Heart right ventricle (tissue), 16 donors: ENCODE measurements at places on chromosomes 6 and 20. TPM values are rescaled to one million over a fixed set of nuclear protein-coding genes. Genes with fewer than 3 reads are reported as not detected.

Gene OR2H2
- total RNA-seq: not detected

Gene LAMA5
- total RNA-seq: 65.4 TPM

Gene SLC22A7
- not detected for total RNA-seq

Gene STX7
- 54.0 TPM for total RNA-seq

Gene RHAG
- not detected for total RNA-seq

Gene PHACTR1
- 150 TPM for total RNA-seq

Gene ABHD16A
- total RNA-seq: 24.6 TPM

Gene TUBB1
- total RNA-seq: not detected

Gene CFB
- 3.9 TPM for total RNA-seq

Gene OPN5
- total RNA-seq: 0.38 TPM

Gene SUMO4
- total RNA-seq: not detected

Gene DUSP15
- 5.6 TPM for total RNA-seq

Gene MOG
- 2.6 TPM for total RNA-seq

Gene TFAP2A
- total RNA-seq: 0.17 TPM

DNA sequence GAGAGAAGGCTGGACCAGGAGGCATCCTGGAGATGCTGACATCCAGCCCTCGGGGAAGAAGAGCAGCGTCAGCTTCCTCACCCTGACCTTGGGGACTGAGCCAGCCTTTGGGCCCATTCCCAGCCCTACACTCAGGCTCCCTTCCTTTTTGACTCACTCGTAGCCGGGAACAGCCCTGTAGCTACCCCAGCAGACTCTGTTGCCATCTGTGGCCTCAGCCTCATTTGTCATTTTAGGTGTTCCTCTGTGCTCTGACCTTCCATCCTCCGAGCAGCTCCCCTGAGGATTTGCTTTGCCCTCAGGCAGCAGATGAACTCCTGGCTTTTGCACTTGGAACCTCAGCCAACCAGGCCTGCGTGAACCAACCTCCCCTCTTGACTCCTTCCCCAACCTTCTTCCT lies 67.5 kb downstream of the ELOVL2 start:
- no peak for DNase-seq

DNA sequence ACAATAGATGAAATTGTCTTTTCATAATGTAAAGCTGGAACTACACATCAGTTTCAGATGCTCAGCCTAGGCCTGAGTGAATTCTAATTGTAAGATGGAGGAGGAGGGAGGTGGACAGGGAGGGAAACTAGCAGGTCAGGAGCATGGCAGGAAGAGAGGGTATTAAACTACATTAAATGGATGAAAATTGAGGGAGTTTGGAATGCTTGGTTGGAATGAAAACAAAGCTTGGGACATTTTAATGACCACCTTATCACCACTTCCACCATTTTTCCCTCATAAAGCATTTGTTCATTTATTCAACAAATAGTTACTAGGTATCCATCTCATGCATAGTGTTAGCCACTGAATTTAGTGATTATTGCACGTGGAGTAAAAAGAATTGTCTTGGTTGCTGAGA lies 65.0 kb downstream of the KIZ start:
- DNase-seq: no peak

- DNase-seq: no peak
Observed at GRCh38 chr20:57179265-57179664, 87.2 kb downstream of the BMP7 start.

DNA sequence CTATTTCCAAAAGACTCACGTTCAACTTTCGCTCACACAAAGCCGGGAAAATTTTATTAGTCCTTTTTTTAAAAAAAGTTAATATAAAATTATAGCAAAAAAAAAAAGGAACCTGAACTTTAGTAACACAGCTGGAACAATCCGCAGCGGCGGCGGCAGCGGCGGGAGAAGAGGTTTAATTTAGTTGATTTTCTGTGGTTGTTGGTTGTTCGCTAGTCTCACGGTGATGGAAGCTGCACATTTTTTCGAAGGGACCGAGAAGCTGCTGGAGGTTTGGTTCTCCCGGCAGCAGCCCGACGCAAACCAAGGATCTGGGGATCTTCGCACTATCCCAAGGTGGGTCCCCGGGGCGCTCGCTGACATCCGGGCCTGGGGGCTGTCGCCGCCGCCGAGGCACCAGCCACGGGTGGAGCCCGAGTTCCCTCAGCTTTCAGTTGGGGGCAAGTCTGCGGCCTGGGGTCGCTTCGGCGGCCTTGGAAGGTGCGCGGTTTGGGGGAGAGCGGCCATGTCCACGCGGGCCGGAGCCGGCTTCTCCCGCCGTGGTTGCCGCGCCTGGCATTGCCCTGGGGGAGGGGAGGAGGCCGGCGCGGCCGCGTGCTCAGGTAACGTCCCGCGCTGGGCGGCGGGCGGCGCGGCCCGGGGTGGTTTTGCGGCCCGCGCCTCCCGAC lies 429 bp downstream of the AMD1 start:
- peak; percentile 27 for DNase-seq

- no peak for DNase-seq
Observed at GRCh38 chr6:16576451-16577368, 184.6 kb downstream of the ATXN1 start.

DNA sequence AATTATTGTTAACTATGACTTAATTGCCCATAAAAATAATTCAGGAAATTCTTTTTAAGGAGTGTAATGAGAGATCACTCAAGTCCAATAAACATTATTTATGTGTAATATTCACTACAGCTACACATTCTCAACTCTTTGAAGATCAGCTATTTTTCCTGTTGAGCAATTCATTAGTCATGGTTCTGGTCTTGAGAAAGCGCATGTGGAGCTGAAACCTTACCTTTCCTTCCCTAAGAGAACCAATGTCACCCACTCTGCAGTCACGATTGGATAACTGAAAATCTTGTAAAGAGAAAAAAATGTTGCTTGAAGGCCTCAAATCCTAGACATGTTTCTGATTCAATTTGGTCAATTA lies 736.9 kb upstream of the MARCKS start:
- no peak for DNase-seq

GRCh38 chr6:85008296-85009009 lies 244.1 kb upstream of the TBX18 start:
- no peak for DNase-seq

DNA sequence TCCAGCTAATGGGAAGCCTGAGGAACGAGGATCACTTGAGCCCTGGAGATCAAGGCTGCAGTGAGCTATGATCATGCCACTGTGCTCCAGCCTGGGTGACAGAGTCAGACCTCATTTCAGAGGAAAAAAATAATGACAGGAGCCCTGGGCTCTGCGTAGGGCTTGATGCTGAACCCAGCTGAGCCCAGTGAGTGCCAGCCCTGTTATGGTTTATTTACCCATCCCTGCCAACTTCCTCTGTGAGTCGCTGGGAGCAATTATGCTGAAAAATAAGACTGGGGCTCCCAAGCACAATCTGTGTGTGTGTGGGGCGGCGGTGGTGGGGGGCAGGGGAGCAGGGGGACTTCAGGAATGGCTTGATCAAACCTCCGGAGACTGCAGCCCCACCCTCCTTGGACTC lies 75.9 kb upstream of the PMEPA1 start:
- DNase-seq: no peak

GRCh38 chr6:138382498-138383265 lies 5.0 kb downstream of the SMIM28 start:
- no peak for DNase-seq

- no peak for DNase-seq
Observed at GRCh38 chr6:118896339-118897136, 2.6 kb downstream of the ASF1A start.

DNA sequence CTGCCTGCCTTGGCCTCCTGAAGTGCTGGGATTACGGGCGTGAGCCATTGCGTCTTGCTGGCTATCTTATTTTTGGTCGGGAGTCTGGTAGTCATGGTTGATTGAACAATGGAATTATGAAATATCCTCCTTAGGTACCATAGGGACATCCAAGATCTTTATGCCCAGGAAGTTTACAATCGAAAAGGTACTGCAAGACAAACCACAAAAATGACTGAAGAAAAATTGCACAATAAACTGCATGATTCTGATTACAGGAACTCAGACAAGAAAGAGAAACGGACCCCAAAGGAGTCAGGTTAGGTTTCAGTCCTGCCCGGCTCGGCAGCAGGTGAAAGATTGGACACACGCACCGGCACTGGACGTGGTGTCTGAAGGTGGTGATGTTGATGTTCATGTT lies 5.3 kb downstream of the SLC26A8 start:
- DNase-seq: no peak

- no peak for DNase-seq
Observed at GRCh38 chr20:53926428-53927028, 143.9 kb downstream of the BCAS1 start.

DNA sequence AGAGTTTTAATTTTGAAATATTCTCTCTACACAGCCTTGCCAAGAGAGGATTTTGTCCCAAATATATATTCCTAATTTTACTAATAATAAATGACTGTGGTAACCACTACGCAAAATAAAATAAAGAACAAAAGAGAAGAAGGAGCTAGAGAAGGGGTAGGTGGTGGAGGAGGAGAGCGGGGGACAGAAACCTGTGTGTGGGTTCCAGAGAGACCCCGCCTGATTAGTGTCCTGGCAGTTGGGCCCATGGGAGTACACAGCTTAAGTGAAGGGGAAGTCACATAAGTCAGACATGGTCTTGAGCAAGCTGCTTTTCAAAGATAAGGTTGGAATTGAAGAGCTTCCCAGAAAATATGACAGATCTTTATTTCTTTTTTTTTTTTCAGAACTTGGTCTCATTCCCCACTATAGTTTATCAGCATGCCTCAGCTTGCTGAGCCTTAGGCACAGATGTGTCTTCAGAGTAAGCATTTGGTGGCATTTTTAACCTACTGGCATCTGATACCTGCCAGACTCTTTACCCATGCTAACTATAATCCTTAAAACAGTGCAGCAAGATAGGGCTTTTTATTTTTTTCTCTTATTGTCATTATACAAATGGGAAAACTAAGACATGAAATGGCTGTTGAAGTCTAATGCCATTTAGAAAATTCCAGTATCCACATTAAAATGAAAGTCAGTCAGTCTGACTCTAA lies 9.6 kb upstream of the RHAG start:
- DNase-seq: no peak

DNA sequence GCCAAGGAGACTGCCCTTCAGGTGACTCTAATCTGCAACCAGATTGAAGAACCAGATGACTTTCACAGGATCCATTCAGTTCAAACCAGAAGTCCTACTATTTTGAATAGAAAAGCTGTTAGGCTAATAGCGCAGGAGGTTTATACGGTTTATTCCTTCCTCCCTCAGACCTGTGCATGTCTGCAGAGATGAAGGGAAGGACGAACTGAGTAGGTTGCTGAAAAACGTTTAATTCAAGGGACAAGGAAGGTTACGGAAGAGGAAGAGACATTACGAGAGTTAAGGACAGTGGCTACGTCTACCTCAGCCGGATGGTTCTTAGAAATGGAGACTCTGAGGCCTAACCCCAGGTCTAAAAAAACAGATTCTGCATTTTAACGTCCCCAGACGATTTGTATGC lies 978 bp downstream of the AURKA start:
- DNase-seq: no peak

DNA sequence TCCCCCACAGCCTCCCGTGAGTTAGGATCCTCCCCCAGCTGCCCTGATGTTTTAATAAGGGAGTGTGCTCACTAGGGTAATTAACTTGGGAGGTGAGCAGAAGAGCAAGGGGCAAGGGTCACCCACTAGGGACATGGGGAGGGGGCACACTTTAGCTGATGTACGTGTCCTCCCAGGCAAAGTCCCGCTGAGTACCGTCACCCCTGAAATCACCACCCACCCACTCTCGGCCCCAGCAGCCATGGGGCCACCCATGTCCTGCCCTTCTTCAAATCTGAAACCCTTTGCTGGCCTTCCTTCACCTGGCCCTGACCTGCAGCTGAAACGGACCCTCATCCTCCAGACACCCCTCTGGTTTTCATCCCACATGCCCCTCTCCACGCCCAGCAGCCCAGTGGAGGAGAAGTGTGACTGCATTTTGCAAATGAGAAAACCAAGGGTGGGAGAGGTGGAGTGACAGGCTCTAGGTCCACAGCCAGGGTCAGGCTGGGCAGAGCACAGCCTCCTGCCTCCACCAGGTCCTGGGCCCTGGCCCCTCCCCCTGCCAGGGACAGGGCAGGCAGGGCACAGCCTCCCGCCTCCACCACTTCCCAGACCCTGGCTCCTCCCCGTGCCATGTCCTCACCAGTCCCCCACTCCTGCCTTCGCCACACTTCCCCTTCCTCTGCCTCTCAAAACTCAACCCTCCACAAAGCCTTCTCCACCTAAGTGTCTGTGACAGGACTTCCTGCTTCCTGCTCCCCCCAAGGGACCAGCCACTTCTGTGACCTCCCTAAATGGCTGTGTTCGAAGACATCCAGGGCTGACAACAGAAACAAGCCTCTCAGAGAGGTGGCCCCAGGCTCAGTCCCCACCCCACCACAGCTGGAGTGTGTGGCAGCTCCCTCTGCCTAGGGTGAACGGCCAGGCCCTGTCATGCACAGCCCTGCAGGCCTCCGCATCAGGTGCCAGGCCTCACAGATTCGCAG lies 15.1 kb downstream of the ACSS1 start:
- DNase-seq: peak; percentile 76

DNA sequence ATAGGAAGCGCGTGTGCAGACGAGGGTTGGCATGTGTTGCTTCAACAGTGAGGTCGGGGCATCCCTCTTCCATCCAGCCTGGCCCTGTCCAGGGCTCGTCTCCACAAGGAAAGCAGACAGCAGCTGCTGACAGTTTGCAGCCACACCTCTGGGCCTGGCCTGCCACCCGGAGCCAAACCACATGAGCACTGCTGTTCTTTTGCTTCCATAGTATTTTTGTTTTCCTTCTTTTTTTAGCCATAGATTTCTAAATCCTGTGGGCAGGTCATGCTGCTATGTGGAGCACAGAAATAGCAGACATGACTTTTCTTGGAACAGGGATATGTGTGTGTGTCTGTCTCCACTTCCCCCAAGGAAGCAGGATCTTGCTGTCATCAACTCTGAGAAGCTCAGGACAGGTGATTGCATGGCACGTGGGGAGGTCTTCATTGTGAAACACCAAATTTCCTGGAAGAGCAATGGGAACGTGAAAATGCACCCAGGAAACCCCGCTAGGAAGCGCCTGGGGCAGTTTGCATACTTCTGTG lies 167.4 kb downstream of the DTNBP1 start:
- peak; percentile 61 for DNase-seq

DNA sequence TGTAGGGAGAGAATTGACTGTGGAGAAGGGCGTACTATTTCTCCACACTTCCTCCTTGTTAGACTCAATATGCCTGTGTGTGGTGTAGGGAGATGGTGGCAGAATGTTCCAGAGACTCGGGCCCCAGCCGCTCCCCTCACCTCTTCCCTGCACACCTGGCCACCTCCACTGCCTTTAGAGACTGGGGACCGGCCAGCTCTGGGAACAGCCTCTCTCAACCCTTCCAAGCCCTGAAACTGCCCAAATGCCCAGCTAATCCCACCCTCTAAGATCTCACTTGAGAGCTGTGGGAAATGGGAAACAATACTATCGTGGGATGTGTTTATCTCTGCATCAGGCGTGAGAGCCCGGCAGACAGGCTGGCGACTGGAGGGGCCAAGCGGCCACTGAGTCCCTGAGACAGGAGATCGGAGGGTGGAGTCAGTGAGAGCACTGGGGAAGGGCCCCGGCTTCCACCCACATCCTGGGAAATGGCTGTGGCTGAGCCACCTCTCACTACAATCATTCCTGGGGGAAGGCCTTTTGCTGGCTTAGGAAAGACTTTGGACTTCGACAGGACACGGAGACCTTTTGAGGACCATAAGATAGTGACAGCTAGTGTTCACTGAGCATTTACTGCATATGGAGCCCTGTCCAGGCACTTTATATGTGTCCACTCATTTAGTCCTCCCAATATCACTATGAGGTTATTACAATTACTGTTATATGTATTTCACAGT lies 31.0 kb upstream of the MRPS18A start:
- peak; percentile 50 for DNase-seq

GRCh38 chr20:327186-328026 lies 2.1 kb downstream of the SOX12 start:
- DNase-seq: peak; percentile 81

GRCh38 chr20:59246691-59247400 lies 53.6 kb upstream of the EDN3 start:
- no peak for DNase-seq
